ENCODE measurements at places on chromosomes 3 and 15. TPM values are rescaled to one million over a fixed set of nuclear protein-coding genes. Genes with fewer than 3 reads are reported as not detected.

SLC24A1 gene
- total RNA-seq = 13.0 TPM

AGTR1 gene
- 0.28 TPM for total RNA-seq

DNASE1L3 gene
- not detected for total RNA-seq

- no peak for DNase-seq
These were observed 2.3 kb downstream of the FEZF2 start for GRCh38 chr3:62370858-62371719.

CAPN7 gene
- 26.5 TPM for total RNA-seq

DNA sequence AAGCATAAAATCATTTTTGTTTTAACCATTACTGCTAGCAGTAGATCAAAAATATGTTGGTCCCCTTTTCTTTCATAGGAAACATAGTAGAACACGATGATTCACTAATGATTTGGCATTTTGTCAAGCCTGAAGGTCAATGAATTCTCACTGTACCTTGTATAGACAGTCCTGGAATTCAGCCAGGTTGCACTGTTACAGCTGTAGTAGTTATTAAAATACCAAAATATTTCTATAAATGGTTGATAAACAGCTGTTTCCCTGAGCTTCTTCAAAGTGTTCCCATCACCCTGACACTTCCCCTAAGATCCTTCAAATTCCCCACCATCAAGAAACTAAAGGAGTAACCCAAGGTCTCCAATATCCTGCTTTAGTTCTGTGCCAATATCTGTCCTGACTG is 200.9 kb downstream of the ATP8B4 start:
- DNase-seq = no peak

GRCh38 chr3:44039006-44039405 is 202.7 kb upstream of the TOPAZ1 start:
- DNase-seq = no peak

DNA sequence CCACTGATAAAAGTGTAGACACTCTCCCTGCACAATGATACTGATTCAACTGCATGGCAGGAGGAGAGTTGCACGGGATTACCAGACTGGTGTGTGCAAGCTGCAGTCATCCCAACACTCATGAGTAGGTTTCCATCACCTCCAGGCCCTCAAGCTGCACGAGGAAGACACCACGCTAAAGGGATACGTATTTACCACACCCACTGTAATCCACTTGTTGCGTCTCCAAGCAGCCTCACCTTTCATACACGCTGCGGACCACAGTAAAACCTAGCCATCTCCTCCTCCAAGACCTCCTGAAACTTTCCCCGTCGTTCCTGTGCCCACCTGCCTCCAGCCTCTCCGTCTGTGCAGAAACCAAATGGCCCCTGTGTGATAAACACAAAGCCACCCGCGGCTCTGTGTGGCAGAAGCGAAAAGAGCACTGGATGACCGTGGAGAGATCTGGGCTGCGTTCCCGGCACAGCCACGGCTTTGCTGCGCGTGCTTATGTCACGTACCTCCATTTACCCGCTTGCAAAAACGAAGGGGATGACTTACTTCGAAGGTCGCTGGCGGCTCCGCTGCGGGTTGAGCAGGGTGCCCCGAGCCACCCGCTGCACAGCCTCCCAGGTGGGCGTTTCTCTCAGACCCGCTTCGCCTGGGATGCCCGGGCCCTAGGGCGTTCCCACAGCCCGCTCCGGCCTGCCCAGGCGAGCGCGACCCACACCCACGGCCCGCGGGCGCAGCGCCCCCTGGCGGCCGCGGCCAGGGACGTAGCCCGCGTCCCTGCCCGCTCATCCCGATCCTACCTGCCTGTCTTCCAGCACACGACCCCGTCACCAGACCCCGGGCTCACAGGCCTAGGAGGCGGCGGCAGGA is 643 bp downstream of the ABCC5 start:
- DNase-seq = no peak

DNA sequence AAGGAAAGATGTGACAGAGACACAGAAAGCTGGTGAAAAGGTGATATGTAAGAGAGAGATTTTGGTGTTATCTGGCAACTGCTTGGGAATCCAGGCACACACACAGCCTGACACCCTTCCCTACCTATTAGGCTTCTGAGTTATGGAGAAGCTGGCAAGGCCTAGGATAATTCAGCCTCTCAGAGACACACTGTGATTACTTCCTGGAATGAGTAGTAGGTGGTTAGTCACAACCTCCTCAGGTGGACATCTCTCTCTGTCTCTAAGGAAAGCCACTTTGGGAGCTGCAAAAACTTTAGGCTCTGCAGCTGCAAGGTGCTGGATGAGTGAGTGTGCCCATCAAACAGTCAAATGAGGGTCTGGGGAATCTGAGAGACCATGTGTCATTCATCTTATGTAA is 201.9 kb downstream of the PDCD6IP start:
- DNase-seq = no peak

DNA sequence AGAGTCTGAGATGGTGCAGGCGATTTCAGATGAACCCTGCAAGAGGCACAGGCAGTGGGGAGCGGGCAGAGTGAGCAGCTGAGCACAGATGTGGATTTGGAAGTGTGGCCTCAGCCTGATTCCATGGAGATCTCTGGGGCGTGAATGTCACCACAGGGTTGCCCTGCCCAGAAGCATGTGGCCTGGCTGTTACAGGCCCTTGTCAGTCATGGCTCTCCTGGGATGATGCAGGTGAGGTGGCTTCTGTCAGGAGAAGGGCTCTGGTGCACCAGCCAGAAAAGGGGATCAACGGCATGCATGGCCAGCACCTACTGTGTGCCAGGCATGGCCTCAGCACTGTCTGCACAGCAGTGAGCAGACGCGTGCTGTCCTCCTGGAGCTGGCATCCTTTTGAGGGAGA is 11.9 kb downstream of the HDAC11 start:
- no peak for DNase-seq

NLGN1 gene
- 0.85 TPM for total RNA-seq

GRCh38 chr3:122767540-122768372 is 25.9 kb downstream of the HSPBAP1 start:
- DNase-seq = no peak

GRCh38 chr3:69058180-69058946 is 6.2 kb upstream of the TMF1 start:
- DNase-seq = no peak

- DNase-seq = no peak
These were observed 12.2 kb downstream of the PROS1 start for GRCh38 chr3:93961489-93961888.

Data from Panc1 (cell line).